Small intestine (tissue), 16 donors: ENCODE measurements at places on chromosomes 12 and 14. TPM values are rescaled to one million over a fixed set of nuclear protein-coding genes. Genes with fewer than 3 reads are reported as not detected.

The DNAH10 gene
- polyA plus RNA-seq: 0.45 TPM

The PTPRR gene
- 0.84 TPM for polyA plus RNA-seq

The INHBC gene
- not detected for polyA plus RNA-seq

The CLEC1B gene
- polyA plus RNA-seq: not detected

The PRORP gene
- polyA plus RNA-seq: 8.1 TPM

The DHH gene
- polyA plus RNA-seq: 0.15 TPM

The B4GALNT3 gene
- 6.6 TPM for polyA plus RNA-seq

The TIMELESS gene
- 13.6 TPM for polyA plus RNA-seq

The TBX3 gene
- 69.2 TPM for polyA plus RNA-seq

The CLECL1 gene
- 2.4 TPM for polyA plus RNA-seq
